Kidney (tissue), 22 donors: ENCODE measurements at places on chromosomes 11 and 22.
A peak's percentile ranks its signal among the peaks of the same experiment; 100 is the strongest.

GRCh38 chr22:20503816-20504215 lies 3.6 kb upstream of the MED15 start:
- DNase-seq, result no peak

- DNase-seq, result no peak
These were observed 23.5 kb downstream of the DRICH1 start for GRCh38 chr22:23608583-23608982.

DNA sequence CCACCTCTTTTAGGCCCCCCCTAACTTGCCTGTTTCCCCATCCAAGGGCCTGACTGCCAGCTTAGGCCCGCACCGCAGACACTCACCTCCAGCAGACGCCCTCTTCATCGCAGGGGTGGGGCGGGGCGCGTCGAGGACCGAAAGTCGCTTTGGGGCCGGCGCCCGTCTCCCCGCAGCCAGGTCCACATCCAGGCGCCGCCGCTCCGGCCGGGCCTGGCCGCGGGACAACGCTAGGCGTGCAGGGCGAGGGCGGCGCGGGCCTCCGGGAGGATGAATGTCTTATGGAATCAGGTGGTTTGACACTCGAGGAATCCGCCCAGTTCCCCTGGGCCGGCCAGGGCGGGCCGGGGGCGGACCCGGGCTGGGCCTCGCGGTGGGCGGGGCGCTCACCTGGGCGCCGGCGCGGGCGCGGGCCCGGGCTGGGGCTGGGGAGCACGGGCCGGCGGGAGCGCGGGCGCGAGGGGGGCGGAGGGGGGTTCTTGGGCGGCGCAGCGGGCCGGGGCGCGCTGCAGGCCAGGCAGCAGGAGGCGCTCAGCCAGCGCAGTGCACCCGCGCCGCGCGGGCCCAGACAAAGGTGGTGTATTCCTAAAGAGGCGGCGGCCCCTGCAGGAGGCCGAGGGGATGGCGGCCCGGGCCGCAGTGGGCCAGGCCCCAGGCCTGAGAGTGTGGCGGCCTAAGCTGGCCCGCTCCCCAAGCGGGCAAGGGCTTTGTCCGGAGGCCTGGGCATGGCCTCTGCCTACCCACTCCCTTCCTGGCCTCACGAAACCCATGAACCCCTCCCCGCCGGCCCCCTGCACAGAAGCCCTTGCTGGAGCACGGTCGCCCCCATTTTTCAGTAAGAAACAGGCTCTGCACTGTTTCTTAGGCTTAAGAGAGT lies 177.6 kb downstream of the IGLL1 start:
- DNase-seq, result peak; percentile 94

DNA sequence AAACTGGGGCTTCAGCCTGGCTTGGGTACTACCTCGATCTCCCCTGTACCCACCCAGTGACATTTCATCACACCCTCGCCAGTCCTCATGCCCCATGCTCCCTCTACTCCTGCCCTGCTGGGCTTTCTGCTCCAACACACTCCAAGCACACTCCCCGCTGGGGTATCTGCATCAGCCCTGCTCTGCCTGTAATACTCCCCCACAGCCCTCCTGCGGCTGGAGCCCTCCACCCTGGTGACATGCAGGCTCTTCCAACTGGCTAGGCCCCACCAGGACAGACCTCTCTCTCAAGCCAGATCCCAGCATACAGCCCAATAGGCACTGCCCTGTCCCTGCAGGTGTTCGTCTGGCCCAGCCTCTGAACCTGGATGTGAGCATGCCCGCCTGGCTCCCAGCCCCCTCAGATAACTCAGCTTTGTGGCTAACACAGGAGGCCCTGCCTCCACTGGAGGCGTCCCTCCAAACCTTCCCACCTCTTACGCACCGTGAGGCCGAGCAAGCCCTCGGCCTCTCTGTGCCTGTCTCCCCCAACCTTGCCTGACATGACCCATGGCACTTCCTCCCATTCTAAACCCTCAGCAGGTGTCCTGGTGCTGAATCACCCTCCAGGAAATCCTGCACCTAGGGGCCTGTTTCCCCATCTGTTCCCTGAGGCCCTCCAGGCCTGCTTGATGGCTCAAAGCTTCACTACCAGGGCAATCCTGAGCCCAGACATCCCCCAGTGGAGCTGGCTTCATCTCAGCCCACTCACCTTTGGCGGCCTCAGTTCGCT lies 33.5 kb upstream of the TXNRD2 start:
- peak; percentile 37 for DNase-seq

GRCh38 chr11:13923716-13924650 lies 38.5 kb upstream of the SPON1 start:
- peak; percentile 48 for DNase-seq

DNA sequence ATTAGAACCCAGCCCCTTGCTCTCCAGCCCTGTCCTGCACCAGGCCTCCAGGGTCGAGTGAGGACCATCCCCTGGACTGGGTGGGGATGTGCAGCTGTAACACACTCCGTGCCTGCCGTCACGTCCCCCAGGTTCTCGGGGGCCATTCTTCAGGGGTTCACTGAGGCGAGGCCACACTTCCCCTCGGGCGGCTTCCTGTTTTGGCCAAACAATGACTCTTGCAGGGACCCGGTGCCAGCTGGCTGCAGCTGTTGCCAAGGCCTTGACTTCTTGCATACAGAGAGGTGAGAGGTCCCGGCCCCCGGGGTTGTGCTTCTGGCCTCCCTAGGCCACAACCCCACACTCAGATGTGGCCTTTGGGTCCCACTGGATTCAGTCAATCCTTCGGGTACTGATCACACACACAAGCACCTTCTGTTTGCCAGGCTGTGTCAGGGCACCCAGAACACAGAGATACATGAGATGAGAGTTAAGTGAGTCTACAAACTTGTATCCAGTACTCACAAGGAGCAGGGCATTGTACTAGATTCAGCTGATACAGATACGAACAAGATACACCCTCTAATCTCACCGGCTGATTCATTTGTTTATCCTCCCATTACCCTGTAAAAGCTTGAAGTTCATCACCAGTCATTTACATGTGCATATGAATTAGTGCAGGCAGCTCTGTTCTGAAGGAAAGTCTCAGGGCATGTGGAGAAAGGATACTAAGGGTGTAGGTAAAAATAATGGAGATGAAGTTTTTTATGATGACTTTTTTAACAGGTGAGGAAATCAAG lies 32.9 kb downstream of the LRRC32 start:
- DNase-seq, result no peak

DNA sequence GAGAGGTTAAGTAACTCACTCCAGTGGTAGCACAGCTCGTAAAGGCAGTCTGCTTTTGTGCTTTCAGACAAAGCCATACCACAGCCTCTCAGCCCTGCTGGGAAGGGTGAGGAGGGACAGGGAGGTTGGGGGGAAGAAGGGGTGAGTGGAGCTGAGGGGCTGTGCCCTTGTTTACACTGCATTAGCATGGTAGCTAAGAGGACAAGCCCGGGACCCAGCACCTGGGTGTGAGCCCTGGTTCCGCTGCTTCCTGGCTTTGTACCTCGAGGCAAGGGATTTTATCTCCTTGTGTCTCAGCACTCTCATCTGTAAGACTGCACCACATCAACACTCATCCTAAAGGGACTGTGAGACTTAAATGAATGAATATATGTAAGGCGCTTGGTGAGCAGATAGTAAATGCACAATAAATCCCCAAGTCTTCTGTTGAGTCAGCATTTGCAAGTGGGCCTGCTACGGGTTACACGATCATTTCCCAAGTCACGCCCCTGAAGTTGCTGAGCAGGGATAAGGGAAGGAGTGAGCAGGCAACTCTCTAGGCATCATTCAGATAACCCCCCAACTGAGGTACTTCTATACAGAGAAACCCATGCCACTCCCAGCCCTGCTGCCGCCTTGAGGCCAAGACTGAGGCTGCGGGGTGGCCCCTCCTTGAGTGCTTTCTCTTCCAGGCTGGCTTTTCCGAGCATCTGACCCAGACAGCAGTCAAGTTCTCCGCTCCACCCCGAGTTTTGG lies 7.5 kb downstream of the RASD2 start:
- no peak for DNase-seq

GRCh38 chr11:62315431-62315830 lies 16.6 kb upstream of the SCGB1D4 start:
- no peak for DNase-seq

DNA sequence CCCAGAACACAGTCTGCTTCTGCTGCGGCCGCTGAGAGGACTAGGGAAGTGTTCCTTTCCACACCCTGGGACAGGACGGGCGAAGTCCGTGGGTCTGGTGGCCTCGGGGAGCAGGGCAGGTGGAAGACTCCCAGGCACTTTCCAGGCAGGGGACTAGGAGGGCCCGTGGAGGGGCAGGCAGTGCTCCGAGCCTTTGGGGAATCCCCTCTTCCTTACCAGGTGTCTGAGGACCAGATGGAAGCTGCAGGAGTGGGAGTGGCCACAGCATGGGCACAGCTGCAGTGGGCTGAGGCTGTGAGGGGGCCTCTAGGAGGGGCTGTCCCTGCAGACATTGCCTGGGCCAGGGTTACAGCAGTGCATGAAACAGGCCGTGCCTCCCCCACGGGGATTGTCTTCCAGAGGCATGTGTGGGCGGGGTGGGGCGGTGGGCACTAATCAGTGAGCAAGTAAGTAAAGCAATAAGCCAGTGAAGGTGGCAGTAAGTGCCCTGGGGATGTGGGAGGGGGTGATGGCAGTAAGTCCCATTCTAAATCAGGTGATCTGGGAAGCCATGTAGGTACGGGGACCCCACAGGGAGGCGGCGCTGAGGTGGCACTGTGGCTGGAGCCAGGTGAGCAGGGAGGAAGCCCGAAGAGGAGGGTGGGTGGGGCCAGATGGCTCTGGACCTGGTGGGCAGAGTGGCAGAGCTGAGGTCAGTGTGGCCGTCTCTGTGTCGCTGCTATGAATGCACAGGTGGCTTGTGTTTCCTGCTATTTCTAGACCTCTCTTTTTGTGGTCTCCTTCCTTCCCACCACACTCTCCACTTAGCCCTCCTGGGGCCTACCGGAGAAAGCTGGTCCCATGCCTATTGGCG lies 66.4 kb downstream of the CTTN start:
- peak; percentile 77 for DNase-seq

DNA sequence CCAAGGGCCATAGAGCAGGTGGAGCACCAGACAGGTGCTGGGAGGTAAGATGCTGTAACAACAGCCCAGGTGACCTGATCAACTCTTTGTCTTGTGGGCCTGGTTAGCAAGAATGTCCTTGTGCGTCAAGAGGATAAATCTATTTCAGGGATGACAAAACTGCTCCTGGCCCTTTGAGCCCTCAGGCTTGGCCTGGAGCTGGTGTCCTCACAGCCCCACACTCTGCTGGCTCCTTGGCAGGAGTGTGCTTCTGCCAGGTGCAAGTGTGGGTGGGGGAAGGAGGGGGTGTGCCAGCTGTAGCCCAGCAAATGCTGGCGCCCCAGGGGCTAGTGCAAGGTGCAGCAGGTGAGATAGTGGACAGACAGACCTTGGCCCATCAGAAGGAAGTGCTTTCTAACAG lies 19.5 kb downstream of the AMPD3 start:
- no peak for DNase-seq

DNA sequence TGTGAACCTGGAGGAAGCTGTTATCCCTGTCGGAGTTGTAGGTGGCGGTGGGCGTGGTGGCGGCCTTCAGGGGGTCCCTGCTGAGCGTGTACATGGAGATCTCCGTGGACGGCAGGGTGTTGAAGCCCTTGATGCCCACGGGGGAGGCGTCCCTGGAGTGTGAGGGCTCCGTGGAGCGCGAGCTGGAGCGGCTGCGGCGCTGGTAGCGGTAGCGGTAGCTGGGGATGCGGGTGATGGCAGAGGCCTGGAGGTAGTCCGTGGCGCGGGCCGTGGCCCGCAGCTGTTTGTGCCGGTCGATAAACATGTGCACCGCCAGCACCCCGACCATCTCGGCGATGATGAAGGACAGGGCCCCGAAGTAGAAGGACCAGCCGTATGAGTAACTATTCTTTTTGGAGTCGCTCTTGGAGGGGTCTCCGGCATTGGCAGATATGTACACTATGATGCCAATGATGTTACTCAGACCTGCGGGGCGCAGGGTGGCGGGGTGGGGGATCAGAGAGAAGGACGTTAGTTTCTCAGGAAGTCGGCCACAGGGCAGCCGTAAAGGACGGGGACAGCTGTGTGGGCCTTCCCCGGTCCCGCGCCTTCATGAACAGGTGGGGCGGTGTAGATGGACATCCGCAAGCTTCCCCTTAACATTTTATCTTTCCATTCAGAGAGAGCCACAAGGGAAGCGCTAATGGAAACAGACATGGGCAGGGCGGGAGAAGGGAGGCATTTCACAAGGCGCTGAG lies 35.6 kb upstream of the EIF3D start:
- no peak for DNase-seq

GRCh38 chr11:117662255-117662654 lies 134.8 kb downstream of the DSCAML1 start:
- DNase-seq, result peak; percentile 31

DNA sequence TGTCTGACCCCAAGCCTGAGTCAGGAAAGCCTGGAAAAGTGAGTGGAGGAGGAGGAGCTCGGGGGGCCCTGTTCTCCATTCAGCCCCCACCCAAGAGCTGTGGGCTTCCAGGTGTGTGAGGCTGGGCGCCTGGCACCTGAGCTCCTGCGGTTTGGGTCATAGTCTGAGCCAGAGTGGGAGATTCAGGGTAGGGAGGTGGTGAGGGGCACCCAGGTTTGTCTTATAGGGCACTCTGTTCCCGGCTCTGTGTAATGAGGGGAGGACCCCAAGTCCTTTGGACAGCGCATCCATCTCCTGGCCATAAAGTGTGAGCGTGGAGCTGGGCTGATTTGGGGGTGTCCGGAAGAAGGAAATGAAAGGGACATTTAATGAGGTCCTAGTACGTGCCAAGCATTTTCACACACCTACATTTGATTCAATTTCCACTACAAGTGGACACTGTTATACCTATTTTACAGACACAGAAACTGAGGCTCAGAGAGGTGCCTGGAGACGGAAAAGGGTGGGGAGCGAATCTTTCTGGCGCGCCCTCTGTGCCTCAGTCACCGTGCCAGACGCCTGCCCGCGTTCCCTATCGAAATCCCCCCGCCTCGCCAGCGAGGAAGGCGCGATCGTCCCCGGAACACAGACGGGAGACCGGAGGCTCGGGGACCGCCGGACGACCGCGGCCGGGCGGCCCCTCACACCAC lies 1.2 kb downstream of the NPTXR start:
- no peak for DNase-seq

DNA sequence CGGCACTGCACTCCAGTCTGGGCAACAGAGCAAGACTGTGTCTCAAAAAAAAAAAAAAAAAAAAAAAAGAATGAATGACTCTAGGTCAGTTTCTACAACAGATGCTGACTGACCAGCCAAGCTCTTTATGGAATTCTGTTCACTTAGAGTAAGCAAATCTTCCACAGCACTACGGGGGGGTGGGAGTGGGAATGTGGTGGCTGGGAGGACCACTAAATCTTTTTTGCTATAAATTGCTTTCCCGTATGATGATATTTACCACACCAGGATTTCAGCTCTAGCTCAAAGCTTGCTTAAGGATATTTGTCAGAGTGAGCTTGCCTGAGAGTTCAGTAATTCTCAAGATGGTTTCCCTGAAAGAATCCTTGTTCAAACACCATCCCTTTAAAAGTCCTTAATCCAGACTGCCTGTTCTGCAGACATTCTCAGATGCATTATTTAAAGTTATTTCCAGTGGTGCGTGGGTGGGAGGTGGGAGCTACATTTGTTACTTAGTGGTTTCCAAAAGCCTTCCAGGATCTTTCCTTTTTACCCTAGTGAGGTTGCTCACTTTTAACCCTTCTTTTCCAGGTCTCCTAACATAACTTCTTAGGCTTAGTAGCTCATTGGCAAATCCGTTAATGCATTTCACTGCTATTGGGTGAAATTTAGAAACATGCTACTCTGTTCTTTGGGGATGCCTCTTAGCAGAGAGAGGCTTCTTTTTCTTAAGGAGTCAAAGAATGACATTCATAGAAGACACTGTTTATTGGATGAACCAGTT lies 65.9 kb downstream of the UBASH3B start:
- DNase-seq, result no peak
